ENCODE measurements at places on chromosomes 7 and 10. TPM values are rescaled to one million over a fixed set of nuclear protein-coding genes. Genes with fewer than 3 reads are reported as not detected.

GRCh38 chr10:29841724-29842649 is 207.2 kb upstream of the SVIL start:
- peak; percentile 84 for DNase-seq
- H3K27ac ChIP-seq = no peak overlapping the region
- H3K27me3 ChIP-seq = no peaks in the 10 kb centered on the region
- no peak overlapping the region for H3K4me3 ChIP-seq
- H3K36me3 ChIP-seq = no peaks in the 10 kb centered on the region

GRCh38 chr10:35412900-35413491 is 76.7 kb downstream of the CCNY start:
- H3K27ac ChIP-seq = peak overlapping the region; percentile 55
- DNase-seq = peak; percentile 75
- H3K4me1 ChIP-seq = peaks cover 26% of the 10 kb centered on the region
- no peaks in the 10 kb centered on the region for H3K27me3 ChIP-seq
- no peaks in the 10 kb centered on the region for H3K36me3 ChIP-seq
- no peak overlapping the region for H3K4me3 ChIP-seq

GRCh38 chr7:1508277-1508758 is 4.1 kb upstream of the INTS1 start:
- peaks cover 37% of the 10 kb centered on the region for H3K4me1 ChIP-seq
- no peak for DNase-seq
- H3K27ac ChIP-seq = no peak overlapping the region
- H3K36me3 ChIP-seq = no peaks in the 10 kb centered on the region
- no peaks in the 10 kb centered on the region for H3K27me3 ChIP-seq

DNA sequence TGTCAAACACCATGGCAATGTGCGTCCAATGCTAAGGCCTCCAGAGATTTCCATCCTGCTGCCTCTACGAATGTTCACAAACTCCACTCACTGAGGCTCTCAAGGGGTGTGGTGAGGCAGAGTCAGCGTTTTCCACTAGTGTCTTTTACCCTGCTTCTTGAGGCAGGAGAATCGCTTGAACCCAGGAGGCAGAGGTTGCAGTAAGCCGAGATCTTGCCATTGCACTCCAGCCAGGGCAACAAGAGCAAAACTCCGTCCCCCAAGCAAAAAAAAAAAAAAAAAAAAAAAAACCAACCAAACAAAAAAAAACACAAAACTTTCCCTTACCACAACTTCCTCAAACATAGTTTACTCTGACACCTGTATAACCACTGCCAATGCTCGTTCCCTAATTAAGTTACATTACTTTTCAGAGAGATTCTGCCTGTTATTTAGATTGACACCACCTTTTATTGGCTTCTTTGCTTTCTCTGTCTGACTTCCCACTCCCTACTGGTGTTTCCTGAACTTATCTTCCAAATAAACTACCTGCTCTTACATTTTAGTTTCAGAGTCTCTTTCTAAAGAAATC is 102.1 kb upstream of the ZNF746 start:
- no peaks in the 10 kb centered on the region for H3K4me1 ChIP-seq
- no peak for DNase-seq
- no peaks in the 10 kb centered on the region for H3K27me3 ChIP-seq
- no peak overlapping the region for H3K4me3 ChIP-seq

- no peak overlapping the region for H3K27ac ChIP-seq
- no peaks in the 10 kb centered on the region for H3K36me3 ChIP-seq
- no peaks in the 10 kb centered on the region for H3K4me1 ChIP-seq
- no peak overlapping the region for H3K4me3 ChIP-seq
- H3K27me3 ChIP-seq = peaks cover 5% of the 10 kb centered on the region
Observed at GRCh38 chr7:97418312-97418711, 300.8 kb downstream of the SDHAF3 start.

GRCh38 chr10:19578571-19578970 is 237.7 kb upstream of the PLXDC2 start:
- no peak overlapping the region for H3K4me3 ChIP-seq
- H3K36me3 ChIP-seq = no peaks in the 10 kb centered on the region
- no peaks in the 10 kb centered on the region for H3K27me3 ChIP-seq
- DNase-seq = no peak

DNA sequence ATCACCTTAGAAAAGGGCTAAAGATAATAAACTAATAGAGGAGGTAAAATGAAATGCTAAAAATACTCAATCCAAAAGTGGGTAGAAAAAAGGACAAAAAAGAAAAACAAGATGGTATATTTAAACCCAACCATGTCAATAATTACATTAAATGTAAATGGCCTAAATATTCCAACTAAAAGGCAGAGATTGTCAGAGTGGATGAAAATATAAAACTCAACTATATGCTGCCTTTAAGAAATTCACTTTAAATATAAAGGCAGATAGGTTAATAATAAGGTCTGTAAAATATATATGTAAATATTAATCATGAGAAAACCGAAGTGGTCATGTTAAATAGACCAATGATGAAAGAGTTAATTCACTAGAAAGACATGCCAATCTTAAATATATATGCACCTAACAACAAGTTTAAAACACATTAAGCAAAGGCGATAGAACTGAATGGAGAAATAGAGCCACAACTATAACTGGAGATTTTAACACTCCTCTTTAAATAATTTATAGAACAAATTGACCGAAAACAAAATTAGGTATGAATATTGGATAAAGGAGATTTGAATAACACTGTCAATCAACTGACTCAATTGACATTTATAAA is 159.4 kb downstream of the PLPP4 start:
- H3K4me1 ChIP-seq = no peaks in the 10 kb centered on the region
- no peaks in the 10 kb centered on the region for H3K27me3 ChIP-seq
- no peak overlapping the region for H3K4me3 ChIP-seq
- DNase-seq = no peak

- H3K27ac ChIP-seq = no peak overlapping the region
- H3K4me1 ChIP-seq = no peaks in the 10 kb centered on the region
Observed at GRCh38 chr10:121573538-121573941, 24.7 kb downstream of the FGFR2 start.

DNA sequence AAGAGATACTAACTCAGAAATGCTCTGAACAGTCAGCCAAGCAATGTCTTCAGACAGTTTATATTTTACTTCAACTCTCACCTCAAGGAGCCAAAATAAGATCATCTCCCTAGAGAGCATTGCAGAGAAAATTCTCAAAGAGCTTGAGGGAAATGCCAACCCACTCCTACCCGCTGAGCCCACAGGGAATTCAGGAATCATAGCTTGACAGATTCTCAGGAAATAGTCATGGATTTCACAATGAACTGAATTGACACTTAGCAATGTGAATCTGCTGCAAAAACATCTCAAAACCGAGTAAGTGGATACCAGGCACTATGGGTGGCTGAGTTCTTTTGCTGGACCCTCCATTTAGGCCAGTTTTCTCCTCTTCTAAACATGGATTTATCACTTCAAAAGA is 9.8 kb upstream of the PLAC9 start:
- no peak for DNase-seq
- H3K27me3 ChIP-seq = no peaks in the 10 kb centered on the region
- H3K27ac ChIP-seq = no peak overlapping the region
- no peaks in the 10 kb centered on the region for H3K36me3 ChIP-seq

DNA sequence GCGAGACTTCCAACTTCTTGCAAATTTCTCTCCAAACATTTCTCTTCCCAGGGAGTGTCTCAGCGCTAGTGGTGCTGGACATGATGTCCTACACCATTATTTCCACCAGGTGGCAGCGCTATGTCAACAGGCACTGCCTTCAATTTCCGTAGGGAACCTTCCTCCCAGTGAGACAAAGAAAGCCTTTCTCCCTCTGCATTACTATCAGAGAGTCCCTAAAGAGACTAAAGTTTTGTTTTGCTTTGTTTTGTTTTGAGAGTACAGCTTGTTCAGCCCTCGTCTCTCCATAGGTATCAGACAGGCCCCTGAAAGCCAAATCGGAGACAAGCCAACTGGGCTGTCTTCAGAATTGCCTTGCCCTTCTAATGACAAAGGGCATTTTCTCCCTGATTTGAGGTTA is 44.2 kb upstream of the GGCT start:
- H3K36me3 ChIP-seq = no peaks in the 10 kb centered on the region
- H3K4me3 ChIP-seq = no peak overlapping the region
- peaks cover 32% of the 10 kb centered on the region for H3K4me1 ChIP-seq
- H3K27me3 ChIP-seq = no peaks in the 10 kb centered on the region
- no peak overlapping the region for H3K27ac ChIP-seq

- DNase-seq = no peak
- H3K27ac ChIP-seq = peak overlapping the region; percentile 74
Observed at GRCh38 chr7:30913821-30914515, 2.3 kb downstream of the AQP1 start.

DNA sequence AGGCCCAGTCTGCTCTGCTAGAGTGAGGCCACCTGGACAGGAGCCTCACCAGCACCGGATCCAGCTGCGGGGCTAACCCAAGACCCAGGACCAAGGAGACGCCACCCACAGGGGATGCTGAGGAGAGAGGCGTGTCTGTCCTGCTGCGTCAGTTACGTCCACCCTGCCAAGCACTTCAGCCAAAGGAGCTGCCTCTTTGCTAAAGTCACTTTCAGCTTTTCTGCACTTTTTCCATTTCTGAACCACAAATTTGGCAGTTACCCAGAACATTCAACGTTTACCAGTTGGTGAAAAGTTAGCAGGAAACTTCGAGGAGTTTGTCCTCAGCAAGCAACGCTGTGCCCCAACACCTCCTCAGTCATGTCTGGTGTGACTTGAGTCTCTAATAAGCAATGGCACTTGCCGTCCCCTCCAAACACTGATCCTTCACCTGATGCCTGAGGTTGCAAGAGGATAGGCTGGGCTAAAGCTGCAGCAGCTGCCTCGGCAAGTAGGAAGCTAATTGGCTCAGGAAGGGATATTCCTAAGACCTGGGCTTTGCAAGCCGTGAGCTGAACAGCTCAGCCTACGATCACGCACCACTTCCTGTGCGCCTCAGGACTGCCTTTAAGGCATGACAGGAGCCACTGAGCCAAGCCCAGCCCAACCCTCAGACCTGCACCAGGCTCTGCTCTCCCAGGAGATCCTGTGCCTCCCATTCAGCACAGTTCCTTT is 40.1 kb downstream of the KCNH2 start:
- H3K36me3 ChIP-seq = no peaks in the 10 kb centered on the region
- H3K4me1 ChIP-seq = no peaks in the 10 kb centered on the region
- no peak overlapping the region for H3K4me3 ChIP-seq
- no peak for DNase-seq
- H3K27ac ChIP-seq = no peak overlapping the region
- peaks cover 82% of the 10 kb centered on the region for H3K27me3 ChIP-seq

DNA sequence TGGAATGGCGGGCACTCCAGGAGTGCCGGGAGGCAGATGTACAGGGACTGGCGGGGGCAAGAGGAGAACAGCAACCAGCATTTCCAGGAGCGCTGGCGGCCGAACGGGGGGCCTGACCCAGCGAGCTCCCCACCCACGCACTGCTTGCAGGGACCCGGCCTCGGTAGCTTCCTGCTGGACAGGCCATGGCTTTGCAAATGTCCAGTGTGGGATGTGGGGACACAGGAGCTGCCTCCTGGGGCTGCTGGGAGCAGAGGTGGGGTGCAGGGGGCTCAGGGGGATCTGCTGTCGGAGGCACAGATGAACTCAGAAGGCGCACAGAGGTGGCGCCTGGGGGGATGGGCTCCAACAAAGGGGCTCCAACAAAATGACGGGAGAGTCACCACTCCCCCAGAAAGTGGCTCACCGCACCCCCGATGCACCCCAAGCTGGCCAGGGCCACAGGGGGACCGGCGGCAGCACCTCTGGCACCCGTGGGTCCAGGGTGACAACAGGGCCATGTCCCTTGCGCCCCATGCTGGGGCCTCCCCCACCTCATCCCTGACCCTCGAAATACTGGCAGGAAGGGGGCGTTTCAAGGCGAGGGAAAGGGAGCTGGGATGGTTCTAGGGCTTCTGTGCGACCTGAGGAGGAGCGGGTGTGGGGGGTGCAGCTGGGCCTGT is 41.1 kb downstream of the AP5Z1 start:
- DNase-seq = no peak
- no peak overlapping the region for H3K27ac ChIP-seq
- H3K36me3 ChIP-seq = no peaks in the 10 kb centered on the region
- no peaks in the 10 kb centered on the region for H3K4me1 ChIP-seq

DNA sequence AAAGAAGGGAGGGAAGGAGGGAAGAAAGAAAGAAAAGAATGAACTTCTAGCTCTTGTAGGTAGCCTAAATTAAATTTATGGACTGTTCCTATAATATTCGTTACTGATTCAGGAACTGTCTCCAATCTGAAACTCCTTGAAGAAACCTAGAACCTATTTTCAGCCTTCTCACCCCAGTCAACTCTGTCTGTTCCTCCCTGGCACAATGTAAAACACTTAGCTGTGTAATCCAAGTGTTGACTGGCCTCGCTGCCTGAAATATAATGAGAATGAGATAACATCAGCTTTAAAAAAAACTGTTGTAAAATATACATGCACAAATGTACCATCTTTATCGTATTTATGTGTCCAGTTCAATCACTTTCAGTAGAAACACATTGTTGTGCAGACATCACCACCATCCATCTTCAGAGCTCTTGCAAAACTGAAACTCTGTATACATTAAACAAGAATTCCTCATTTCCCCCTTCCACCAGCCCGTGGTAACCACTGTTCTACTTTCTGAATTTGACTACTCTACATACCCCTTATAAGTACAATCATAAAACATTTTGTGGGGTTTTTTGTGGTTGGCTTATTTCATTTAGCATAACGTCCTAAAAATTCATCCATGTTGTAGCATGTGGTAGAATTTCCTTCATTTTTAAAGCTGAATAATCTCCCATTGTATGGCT is 6.3 kb upstream of the C7orf33 start:
- H3K27ac ChIP-seq = no peak overlapping the region
- no peak for DNase-seq
- no peaks in the 10 kb centered on the region for H3K4me1 ChIP-seq
- peaks cover 26% of the 10 kb centered on the region for H3K27me3 ChIP-seq
- H3K36me3 ChIP-seq = no peaks in the 10 kb centered on the region
- no peak overlapping the region for H3K4me3 ChIP-seq

The STOX1 gene
- total RNA-seq = 3.9 TPM

The LEP gene
- not detected for total RNA-seq

The MDFIC gene
- 39.8 TPM for total RNA-seq

The CPN1 gene
- not detected for total RNA-seq

The ARF5 gene
- total RNA-seq = 299 TPM

The C7orf57 gene
- total RNA-seq = 2.5 TPM

The ZNF37A gene
- total RNA-seq = 4.8 TPM

The MSMB gene
- total RNA-seq = not detected

The NPSR1 gene
- not detected for total RNA-seq

The ELMO1 gene
- 5.0 TPM for total RNA-seq

Measured in PC-9 (cell line).